ENCODE measurements at places on chromosomes 6 and 20. TPM values are rescaled to one million over a fixed set of nuclear protein-coding genes. Genes with fewer than 3 reads are reported as not detected.

- peaks cover 64% of the 10 kb centered on the region for H3K4me1 ChIP-seq
- DNase-seq, result no peak
- H3K27ac ChIP-seq, result no peak overlapping the region
- no peaks in the 10 kb centered on the region for H3K36me3 ChIP-seq
- H3K4me3 ChIP-seq, result peak overlapping the region; percentile 79
Observed at GRCh38 chr6:20692023-20692422, 157.8 kb downstream of the CDKAL1 start.

GRCh38 chr6:119285908-119286625 lies 63.5 kb downstream of the MAN1A1 start:
- peak overlapping the region; percentile 25 for H3K27ac ChIP-seq
- H3K4me3 ChIP-seq, result no peak overlapping the region
- no peak for DNase-seq

DNA sequence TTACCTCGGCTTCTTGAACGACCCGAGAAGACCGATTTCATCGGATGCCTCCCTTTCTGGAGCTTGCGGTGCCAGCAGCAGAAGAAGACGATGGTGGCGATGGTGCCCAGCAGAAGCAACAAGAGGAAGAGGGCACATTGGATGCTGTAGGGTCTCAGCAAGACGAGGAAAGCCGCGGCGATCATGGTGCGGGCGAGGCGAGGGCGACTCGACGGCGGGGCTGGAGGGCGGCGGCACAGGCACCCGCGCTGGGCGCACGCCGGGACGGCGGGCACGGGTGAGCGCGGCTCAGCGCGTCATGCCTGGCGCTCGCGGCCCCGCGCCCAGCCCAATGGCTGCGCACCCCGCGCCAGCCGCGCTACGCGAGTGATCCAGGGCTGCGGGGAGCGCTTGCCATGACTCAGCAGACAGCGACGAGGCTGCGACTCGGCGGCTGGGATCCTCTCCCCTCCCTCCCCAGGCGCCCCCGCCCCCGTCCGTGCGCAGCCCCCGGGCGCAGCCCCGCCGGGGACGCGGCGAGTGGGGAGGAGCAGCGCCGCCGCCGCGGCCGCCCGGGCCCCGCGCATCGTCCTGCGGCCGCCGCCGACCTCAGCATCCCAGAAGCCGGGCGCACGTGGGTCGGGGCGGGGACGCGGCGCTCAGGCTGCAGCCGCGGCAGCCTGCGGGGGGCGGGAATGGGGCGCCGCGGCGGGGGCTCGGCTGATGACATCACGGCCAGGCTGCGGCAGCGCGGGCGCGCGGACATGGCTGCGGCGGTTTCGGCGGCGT lies at the start of gene BEND6:
Gene BEND6, plus strand, starts transcription at position 705 of the 768 bp plus-strand sequence. CDS start 26,704 bp downstream, outside the sequence.
- H3K27me3 ChIP-seq, result peaks cover 6% of the 10 kb centered on the region
- peaks cover 22% of the 10 kb centered on the region for H3K4me1 ChIP-seq
- no peaks in the 10 kb centered on the region for H3K36me3 ChIP-seq
- DNase-seq, result peak; percentile 27
- no peak within 1 kb of the TSS for H3K27ac ChIP-seq

GRCh38 chr6:155187106-155187505 lies 76.7 kb upstream of the CLDN20 start:
- DNase-seq, result no peak
- H3K27ac ChIP-seq, result no peak overlapping the region
- H3K4me3 ChIP-seq, result no peak overlapping the region

DNA sequence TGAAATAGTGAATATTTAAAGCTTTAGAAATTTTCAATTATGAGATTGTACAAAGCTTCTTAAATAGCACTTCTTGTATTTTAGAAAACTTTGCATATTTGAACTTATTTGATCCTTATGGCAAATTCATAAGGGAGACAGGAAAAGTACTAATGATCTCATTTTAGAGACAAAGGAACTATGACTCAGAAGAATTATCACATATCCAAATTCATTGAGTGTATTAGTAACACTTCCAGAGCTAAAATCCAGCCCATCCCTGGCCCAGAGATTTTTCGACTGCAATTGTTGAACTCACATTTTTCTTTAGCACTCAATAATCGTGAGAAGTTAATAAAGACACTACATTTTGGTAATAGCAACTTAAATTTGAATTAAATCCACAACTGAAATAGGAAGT lies 704.3 kb downstream of the EPM2A start:
- no peak overlapping the region for H3K4me3 ChIP-seq
- no peak overlapping the region for H3K27ac ChIP-seq
- no peaks in the 10 kb centered on the region for H3K4me1 ChIP-seq
- peaks cover 7% of the 10 kb centered on the region for H3K27me3 ChIP-seq

DNA sequence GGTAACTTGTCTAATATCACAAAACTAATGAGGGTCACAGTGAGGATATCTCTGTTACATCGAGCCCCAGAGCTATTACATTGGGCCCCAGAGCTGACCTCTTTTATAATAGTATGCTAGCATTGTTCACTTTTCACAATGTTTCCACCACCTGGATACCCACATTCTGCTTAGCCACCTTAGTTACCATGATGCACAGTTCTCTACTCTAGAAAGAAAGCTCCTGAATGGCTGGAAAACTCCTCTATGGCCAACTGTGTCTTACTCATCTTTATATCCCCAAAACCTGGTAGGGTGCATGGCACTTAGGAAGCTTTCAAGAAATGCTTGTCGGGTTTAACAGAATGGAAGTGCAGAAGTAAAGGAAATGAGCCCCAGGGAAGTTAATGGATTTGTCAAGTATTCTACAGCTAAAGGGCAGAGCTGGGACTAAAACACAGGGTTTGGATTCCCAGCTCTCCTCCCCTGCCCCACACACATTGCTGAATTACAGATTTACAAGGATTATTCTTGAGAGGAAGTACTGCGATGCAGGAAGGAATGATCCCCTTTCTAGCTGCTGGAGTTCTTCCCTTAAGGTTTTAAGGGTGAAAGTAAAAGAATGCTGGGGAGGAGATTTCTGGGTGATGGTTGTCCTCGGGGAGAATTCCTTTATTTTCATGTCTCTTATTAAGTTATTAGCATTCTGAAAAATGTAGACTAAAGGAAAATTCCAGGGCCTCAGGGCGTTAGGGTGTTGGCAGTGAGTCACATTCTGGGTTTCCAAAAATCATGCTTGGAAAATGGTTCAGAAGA lies 16.1 kb upstream of the HINT3 start:
- no peak overlapping the region for H3K4me3 ChIP-seq
- H3K4me1 ChIP-seq, result no peaks in the 10 kb centered on the region
- no peak overlapping the region for H3K27ac ChIP-seq
- peaks cover 13% of the 10 kb centered on the region for H3K27me3 ChIP-seq
- no peak for DNase-seq

GRCh38 chr20:29443819-29444218 lies 1813.6 kb upstream of the DEFB115 start:
- H3K27me3 ChIP-seq, result no peaks in the 10 kb centered on the region
- DNase-seq, result no peak
- H3K36me3 ChIP-seq, result no peaks in the 10 kb centered on the region
- no peak overlapping the region for H3K27ac ChIP-seq
- H3K4me1 ChIP-seq, result peaks cover 11% of the 10 kb centered on the region

GRCh38 chr6:106146852-106147351 lies 60.8 kb downstream of the PRDM1 start:
- H3K4me1 ChIP-seq, result peaks cover 73% of the 10 kb centered on the region
- H3K36me3 ChIP-seq, result peaks cover 3% of the 10 kb centered on the region
- no peaks in the 10 kb centered on the region for H3K27me3 ChIP-seq
- no peak overlapping the region for H3K27ac ChIP-seq
- DNase-seq, result no peak
- H3K4me3 ChIP-seq, result no peak overlapping the region

GRCh38 chr6:41602864-41603608 lies 35.2 kb upstream of the MDFI start:
- peak; percentile 77 for DNase-seq
- peaks cover 13% of the 10 kb centered on the region for H3K27me3 ChIP-seq
- no peak overlapping the region for H3K4me3 ChIP-seq
- H3K4me1 ChIP-seq, result peaks cover 10% of the 10 kb centered on the region

GRCh38 chr6:37099442-37099841 lies 70.5 kb upstream of the PIM1 start:
- H3K27me3 ChIP-seq, result no peaks in the 10 kb centered on the region
- DNase-seq, result no peak
- peaks cover 23% of the 10 kb centered on the region for H3K4me1 ChIP-seq
- peak overlapping the region; percentile 51 for H3K27ac ChIP-seq

DNA sequence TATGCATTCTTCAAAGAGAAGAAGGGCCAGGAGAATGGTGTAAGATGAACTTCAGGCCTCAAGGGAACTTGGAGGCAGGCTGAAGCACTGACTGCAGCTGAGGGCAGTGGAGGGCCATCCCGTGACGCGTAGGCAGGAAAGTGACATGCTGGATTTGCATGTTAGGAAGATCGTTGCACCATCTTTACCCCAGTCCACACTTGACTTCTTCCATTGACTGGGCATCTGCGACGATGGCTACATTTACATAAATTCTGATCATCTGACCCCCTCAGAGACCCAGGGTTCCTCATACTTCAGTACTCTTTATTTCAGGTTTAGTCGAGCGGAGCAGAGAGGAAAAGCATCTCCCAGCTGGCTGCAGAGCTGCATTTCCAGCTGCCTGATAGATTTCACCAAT lies 180.2 kb downstream of the PTPRT start:
- no peak overlapping the region for H3K4me3 ChIP-seq
- no peaks in the 10 kb centered on the region for H3K36me3 ChIP-seq
- no peak for DNase-seq
- no peaks in the 10 kb centered on the region for H3K4me1 ChIP-seq
- no peak overlapping the region for H3K27ac ChIP-seq

GRCh38 chr20:40962733-40963504 lies 65.7 kb upstream of the TOP1 start:
- H3K27me3 ChIP-seq, result peaks cover 5% of the 10 kb centered on the region
- no peak overlapping the region for H3K27ac ChIP-seq
- H3K36me3 ChIP-seq, result no peaks in the 10 kb centered on the region
- peaks cover 10% of the 10 kb centered on the region for H3K4me1 ChIP-seq
- H3K4me3 ChIP-seq, result no peak overlapping the region
- peak; percentile 61 for DNase-seq

- no peak overlapping the region for H3K4me3 ChIP-seq
- no peak overlapping the region for H3K27ac ChIP-seq
- no peak for DNase-seq
- no peaks in the 10 kb centered on the region for H3K27me3 ChIP-seq
- H3K4me1 ChIP-seq, result peaks cover 6% of the 10 kb centered on the region
Observed at GRCh38 chr6:107319906-107320530, 139.3 kb downstream of the PDSS2 start.

DNA sequence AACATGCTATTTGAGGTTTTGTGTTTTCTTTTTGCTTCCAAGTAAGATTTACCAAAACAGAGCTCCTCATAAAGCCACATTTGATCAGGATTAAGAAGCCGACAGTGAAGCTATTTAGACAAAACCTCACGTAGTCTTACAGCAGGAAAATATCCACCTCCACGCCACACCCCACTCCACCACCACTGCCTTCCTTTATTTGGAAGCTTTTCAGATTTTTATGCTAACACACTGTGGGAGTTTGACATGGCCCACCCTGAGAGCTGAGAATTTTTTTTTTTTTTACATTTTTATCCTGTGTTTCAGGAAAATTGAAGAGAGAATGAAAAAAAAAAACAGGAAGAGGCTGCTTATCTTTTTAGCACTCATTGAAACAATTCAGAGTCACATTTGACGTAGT lies 104.8 kb upstream of the MC3R start:
- H3K27me3 ChIP-seq, result peaks cover 7% of the 10 kb centered on the region
- H3K27ac ChIP-seq, result no peak overlapping the region
- no peak for DNase-seq
- H3K4me3 ChIP-seq, result no peak overlapping the region
- no peaks in the 10 kb centered on the region for H3K36me3 ChIP-seq

- no peak for DNase-seq
- peak overlapping the region; percentile 41 for H3K27ac ChIP-seq
Observed at GRCh38 chr6:154226461-154226860, 130.1 kb downstream of the IPCEF1 start.

EYA4 gene
- polyA plus RNA-seq, result not detected

PACSIN1 gene
- polyA plus RNA-seq, result 2.9 TPM

SNAP91 gene
- not detected for polyA plus RNA-seq

GSTA1 gene
- polyA plus RNA-seq, result not detected

ULBP3 gene
- 0.50 TPM for polyA plus RNA-seq

EGFL8 gene
- not detected for polyA plus RNA-seq

All from immature natural killer cell (primary cell).